ENCODE measurements at places on chromosomes 2 and 18. TPM values are rescaled to one million over a fixed set of nuclear protein-coding genes. Genes with fewer than 3 reads are reported as not detected.

PEX13 gene
- 23.8 TPM for total RNA-seq

ATOH8 gene
- 19.0 TPM for total RNA-seq

ITGA4 gene
- total RNA-seq: 16.5 TPM

PKDCC gene
- 31.3 TPM for total RNA-seq

CACNB4 gene
- 1.5 TPM for total RNA-seq

GLI2 gene
- total RNA-seq: 1.5 TPM

SERPINB13 gene
- not detected for total RNA-seq

ORC4 gene
- 64.7 TPM for total RNA-seq

GCFC2 gene
- total RNA-seq: 11.4 TPM

SPATA3 gene
- not detected for total RNA-seq

TOGARAM2 gene
- total RNA-seq: 6.2 TPM

ACVR1 gene
- total RNA-seq: 20.3 TPM

CNRIP1 gene
- total RNA-seq: 5.8 TPM

OR6B3 gene
- total RNA-seq: not detected

REG1B gene
- total RNA-seq: not detected

FAHD2A gene
- total RNA-seq: 34.6 TPM

CPLX4 gene
- not detected for total RNA-seq

C1QL2 gene
- not detected for total RNA-seq

CYS1 gene
- total RNA-seq: 2.5 TPM

RUFY4 gene
- not detected for total RNA-seq

SKOR2 gene
- not detected for total RNA-seq

SCYGR7 gene
- not detected for total RNA-seq

TMBIM1 gene
- total RNA-seq: 173 TPM

SGPP2 gene
- total RNA-seq: 11.1 TPM

DPP10 gene
- total RNA-seq: not detected

TSPYL6 gene
- total RNA-seq: not detected

LRRC30 gene
- not detected for total RNA-seq

MC4R gene
- not detected for total RNA-seq

GREB1 gene
- total RNA-seq: 5.2 TPM

ALPP gene
- not detected for total RNA-seq

SRSF7 gene
- total RNA-seq: 66.3 TPM

ERBB4 gene
- 14.0 TPM for total RNA-seq

KCNG2 gene
- not detected for total RNA-seq

ITPRIPL1 gene
- 1.5 TPM for total RNA-seq

NR4A2 gene
- 3.1 TPM for total RNA-seq
